ENCODE measurements at places on chromosomes 3 and 15. TPM values are rescaled to one million over a fixed set of nuclear protein-coding genes. Genes with fewer than 3 reads are reported as not detected.

GRCh38 chr3:98596541-98597500 is 3.4 kb upstream of the CPOX start:
- DNase-seq, result no peak

- DNase-seq, result no peak
Observed at GRCh38 chr3:15645740-15646501, 44.4 kb downstream of the BTD start.

- DNase-seq, result no peak
Observed at GRCh38 chr3:51343918-51344687, 41.0 kb upstream of the MANF start.

- no peak for DNase-seq
Observed at GRCh38 chr3:39473452-39474125, 6.1 kb downstream of the MOBP start.

DNA sequence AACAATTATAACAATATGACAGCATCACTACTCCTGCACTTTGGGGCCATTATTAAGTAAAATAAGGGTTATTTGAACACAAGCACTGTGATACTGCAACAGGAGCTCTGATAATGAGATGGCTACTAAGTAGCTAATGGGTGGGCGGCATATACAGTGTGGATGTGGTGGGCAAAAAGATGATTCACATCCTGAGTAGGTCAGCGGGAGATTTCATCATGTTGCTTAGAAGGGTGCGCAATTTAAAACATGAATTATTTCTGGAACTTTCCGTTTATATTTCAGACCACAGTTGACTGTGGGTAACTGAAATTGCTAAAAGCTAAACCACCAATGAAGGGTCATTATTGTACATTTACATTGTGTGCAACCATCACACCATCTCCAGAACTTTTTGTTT is 42.3 kb downstream of the FBXO22 start:
- no peak for DNase-seq

DNA sequence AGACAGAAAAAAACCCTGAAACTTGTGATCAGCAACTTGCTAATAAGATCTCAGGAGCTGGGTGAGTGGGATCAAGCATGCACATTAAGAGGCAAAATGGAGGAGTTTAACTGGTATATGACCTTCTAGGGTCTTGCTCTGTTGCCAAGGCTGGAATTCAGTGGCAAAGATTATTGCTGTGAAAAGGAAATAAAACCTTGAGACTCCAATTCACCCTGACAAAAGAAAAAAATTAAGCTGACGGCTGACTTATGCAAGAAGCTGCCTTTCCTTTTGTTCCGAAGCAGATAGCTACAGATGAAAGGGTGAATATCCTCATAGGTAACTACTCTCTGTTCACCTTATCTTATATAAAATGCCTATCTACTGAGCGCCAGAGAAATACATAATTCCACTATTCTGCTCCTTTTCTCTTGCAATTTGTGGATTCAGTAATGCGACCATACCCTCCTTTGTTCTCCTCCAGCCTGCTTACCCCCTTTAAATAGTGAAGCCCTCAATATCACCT is 68.9 kb downstream of the HERC1 start:
- DNase-seq, result no peak

DNA sequence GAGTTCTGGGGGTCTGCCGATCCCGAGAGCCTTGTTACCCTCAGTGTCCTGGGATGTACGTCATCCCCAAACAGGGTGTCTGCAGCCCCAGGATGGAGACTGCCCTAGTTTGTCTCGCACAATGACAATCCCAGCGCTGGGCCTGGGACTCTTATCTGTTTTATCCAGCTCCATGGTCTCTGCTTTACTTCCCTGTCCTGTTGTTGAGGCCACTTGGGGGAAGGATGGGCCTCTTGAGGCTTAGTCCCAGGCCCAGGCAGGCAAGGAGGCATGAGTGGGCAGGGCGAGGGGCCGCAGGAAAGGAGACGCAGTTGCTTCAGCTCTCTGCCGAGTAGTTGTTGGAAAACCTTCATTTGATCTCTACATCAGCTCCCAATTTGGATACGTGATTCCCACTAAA is 17.4 kb downstream of the SMAD6 start:
- no peak for DNase-seq

DNA sequence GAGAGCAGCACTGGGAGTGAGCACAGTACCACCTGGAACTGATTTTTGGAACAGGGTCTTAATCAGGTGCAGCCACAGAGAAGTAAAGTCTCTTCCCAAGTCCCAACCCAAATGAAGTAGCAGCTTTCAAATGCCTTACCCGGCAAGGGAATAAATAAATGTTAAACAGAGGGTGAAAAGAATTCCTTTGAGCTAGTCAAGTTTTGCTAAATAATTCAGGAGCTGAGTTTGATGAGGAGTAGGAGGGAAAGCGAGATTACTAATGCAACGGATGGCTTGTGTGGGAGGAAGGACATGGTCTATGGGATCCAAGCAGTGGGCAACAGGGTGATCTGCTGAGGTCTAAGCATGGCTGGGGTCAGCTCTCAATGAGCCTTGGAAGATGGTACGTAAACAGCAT is 204.5 kb upstream of the ST8SIA2 start:
- DNase-seq, result no peak

DNA sequence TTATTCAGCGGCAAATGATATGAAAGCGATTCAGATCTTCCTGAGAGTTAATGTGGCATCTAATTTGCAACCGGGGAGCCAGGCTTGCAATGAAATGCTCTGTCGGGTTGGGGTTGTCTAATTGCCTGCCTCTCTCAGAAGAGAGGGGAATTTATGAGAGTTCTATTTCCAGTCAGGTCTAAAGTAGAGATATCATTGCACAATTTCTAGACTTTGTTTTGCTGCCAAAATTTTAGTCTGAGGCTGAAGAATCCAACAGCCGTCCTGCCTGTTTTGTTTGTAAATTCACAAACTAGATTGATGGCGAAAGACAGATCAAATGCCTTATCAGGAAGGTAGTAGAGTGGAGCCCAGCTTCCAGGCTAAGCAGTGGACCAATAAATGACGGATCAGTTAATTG is 610 bp downstream of the LIPC start:
- no peak for DNase-seq

- no peak for DNase-seq
Observed at GRCh38 chr15:90471126-90471525, 58.6 kb upstream of the CRTC3 start.

DNA sequence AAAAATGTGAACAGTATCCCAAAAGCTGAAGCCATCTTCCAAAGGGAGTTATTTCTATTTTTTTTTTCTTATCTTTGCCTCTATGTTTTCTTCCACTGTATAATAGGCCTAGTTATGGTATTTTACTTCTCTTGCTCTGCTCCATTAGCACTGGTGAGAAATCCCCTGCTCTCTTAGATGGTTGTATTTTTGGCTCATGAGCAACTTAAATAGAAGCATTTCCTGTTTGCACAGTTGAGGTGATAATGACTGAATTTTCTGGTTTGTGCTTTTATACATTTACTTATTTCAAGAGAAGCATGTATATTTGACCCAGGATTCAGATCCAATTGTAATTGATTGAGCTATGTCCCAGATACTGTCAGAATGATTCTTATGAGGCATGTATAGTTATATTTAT is 61.6 kb upstream of the CD200R1L start:
- no peak for DNase-seq

DNA sequence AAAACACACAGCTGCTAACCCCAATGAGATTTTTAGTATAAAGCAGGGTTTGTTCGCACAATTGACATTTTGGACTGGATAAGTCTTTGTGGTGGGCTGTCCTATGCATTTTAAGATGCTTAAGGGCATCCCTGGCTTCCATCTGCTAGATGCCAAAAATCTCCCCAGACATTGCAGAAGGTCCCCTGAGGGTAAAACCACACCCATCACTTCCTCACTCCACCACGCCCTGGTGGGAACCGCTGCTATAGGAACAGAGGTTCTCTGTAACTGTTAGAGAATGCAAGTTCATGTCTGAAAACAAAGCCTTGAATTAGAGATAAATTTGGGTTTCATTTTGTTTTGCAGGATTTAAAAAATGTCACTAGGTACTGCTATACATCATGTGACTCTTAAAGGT is 67.7 kb downstream of the ARHGEF26 start:
- no peak for DNase-seq

- DNase-seq, result no peak
Observed at GRCh38 chr3:180563406-180563805, 38.6 kb upstream of the TTC14 start.

GRCh38 chr3:187551416-187551815 is 118.8 kb downstream of the SST start:
- DNase-seq, result no peak

DNA sequence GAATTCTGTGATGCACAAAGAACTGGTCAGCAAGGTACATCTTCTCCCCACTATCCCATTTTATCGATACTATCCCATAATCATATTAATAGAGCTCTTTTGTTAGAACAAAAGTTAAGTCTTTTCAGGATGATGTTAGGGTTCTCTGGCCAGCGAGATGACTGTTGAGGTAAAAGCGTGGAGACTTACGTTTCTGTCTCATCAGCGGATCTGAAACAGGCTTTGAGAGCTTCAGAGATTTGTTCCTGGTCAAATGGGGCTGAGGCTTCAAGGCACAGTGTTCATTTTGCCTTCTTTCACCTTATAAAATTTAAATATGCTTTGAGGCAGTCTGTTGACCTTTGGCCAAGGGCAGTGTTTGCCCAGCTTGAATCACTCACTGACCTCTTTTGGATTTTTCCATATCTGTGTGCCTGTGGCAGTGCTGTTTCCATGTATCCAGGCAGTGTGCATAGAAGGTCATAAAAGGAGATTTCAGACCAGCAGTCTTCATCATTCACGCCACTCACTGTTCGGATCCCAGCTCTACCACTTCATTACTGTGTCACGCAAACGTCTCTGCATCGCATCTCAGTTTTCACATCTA is 3.1 kb downstream of the ADAMTSL3 start:
- no peak for DNase-seq

DNA sequence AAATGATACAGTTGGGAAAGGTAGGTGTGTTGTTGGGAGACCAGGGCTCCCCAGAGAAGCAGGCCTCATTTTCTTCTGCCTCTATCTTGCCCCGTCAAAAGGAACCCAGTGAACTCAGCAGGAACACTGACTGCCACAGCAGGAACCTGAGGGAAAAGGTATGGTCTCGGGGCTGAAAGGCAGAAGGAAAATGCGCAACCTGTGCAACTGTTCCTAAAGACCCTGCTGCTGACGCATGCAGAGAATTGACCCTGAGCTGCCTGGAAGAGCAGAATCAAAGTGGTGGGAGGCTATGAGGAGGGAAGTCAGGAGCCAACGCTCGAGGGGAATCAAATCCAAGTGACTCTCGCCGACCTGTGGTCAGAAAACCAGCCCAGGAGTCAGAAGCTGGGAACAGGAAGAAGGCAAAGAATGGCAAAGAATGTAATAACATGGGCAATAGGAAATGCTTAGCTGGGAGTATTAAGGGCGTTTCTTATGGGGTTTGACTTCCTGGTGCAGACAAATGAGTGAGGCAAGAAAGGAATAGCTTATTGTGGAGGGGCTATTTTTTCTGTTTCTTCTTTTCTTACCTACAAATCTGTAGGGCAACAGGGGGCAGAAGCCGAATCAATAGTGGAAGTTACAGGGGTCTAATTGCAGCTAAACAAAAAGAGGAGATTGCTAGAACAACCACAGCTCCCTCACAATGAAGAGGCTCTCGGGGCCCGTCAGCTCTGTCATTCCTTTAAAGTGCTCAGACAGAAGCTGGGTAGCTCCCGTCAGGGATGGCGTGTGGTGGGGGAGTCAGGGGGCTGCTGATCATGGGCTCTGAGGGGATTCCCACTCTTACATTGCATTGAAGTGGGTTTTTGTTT is 65.4 kb upstream of the DLG1 start:
- no peak for DNase-seq

DNA sequence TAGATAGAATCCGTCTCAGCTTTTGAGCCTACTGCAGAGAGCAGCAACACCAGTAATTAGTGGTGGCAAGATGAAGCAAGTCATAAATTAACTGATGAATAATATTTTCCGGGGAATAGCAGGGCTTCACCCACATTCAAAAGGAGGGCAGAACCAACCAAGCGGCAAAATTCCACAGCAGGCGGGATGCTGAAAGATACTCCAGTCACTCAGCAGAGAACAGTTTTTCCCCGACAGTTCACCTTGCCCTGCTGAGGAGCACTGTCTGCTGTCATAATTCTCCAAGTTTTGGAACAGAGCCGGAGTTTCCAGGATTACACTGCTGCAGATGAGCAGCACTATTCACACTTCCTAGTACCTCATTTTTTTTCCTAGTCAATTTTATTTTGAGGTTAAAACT is 274.7 kb downstream of the CD47 start:
- no peak for DNase-seq

DNA sequence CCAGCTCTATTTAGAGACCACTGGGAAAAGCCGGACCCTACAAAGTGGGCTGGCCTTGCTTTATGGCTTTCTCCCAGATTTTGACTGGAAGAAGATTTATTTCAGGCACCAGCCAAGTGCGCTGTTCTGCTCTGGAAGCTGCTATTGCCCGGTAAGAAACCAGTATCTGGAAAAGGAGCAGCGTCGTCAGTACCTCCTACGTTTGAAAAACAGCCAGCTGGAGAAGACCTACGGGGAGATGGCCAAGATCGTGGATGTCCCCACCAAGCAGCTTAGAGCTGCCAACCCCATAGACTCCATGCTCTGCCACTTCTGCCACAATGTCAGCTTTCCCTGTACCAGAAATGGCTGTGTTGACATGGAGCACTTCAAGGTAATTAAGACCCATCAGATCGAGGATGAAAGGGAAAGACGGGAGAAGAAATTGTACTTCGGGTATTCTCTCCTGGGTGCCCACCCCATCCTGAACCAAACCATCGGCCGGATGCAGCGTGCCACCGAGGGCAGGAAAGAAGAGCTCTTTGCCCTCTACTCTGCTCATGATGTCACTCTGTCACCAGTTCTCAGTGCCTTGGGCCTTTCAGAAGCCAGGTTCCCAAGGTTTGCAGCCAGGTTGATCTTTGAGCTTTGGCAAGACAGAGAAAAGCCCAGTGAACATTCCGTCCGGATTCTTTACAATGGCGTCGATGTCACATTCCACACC is 60.9 kb downstream of the PXYLP1 start:
- DNase-seq, result no peak

- DNase-seq, result no peak
Observed at GRCh38 chr3:185934174-185934557, 3.6 kb downstream of the TRA2B start.

GRCh38 chr3:59006634-59007517 is 42.9 kb downstream of the CFAP20DC start:
- no peak for DNase-seq

GRCh38 chr15:39631357-39631756 is 50.5 kb downstream of the THBS1 start:
- DNase-seq, result no peak

Gene C2CD4A
- total RNA-seq, result 0.34 TPM

Gene FOXL2NB
- total RNA-seq, result not detected

Gene CD200R1
- total RNA-seq, result 4.0 TPM

Gene MASP1
- total RNA-seq, result not detected

Gene PRKCI
- 18.0 TPM for total RNA-seq

Gene COX17
- total RNA-seq, result 24.6 TPM

Gene SLC51B
- not detected for total RNA-seq

Gene FRMD5
- not detected for total RNA-seq

Gene ANKRD34C
- total RNA-seq, result not detected

Gene ITIH3
- total RNA-seq, result not detected

Gene CORO2B
- not detected for total RNA-seq

All from CD4-positive, alpha-beta T cell (primary cell).